ENCODE measurements at places on chromosomes 5 and 9.

DNA sequence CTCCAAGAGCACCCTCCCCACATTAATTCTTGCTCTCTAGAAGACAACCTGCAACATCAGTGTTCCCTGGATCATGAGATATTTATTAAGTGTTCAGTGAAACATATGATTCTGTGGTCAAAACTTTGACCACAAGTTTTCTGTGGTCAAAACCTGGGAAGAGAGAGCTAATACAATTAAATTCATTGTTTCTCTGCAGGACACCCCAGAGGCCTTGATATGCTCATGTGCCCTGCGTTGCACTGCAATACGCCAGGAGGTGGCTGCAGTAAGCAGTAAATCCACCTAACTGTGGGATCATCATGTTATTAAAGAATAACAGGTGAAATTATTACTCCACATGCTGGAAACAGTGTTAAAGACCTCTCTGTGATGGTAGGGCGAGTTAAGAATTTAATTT, 109.3 kb upstream of the SPDL1 start:
- DNase-seq, result no peak

DNA sequence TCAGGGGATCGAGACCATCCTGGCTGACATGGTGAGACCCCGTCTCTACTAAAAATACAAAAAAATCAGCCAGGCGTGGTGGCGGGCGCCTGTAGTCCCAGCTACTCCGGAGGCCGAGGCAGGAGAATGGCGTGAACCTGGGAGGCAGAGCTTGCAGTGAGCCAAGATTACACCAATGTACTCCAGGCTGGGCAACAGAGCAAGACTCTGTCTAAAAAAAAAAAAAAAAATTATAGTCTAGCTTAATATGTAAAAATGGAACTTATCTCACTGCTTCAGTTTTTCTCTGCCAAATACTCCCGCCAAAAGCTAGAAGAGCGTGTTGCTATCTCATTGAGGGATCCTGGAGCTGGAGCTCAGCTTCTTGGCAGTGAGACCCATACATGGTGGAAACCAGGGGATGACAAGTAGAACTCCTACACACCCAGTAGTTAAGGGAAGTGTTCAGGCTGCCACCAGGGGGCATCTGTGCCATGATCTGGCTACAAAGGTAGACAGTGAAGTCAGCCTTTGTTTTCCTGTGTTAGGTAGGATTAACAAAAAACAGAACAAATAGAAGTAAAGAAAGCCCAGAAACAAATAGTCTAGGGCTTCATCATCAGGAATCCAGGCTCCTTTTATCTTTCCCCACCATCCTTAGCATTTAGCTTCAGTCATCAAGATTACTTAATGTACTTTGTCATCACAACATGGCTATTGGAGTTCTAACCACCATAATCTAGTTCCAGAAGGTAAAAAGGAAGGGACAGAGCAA, 33.6 kb upstream of the GLIPR2 start:
- DNase-seq, result peak; percentile 72

DNA sequence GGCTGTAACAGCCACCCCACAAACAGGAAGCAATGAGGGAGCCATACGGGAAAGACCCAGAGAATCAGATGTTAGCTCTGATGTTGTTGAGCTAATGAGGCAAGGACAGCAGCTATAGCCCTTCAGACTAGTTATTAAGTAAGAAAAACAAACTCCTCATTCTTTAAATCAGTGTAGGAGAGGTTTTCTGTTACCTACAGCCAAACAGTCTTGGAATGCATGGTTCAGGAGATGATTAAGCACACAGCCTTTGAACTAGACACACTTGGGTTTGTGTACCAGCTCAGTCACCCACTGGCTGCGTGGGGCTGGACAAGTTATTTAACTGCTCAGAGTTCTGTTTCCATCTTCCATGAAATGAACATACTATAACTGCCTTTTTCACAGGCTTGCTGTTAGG, 68.1 kb downstream of the SPOCK1 start:
- no peak for DNase-seq

DNA sequence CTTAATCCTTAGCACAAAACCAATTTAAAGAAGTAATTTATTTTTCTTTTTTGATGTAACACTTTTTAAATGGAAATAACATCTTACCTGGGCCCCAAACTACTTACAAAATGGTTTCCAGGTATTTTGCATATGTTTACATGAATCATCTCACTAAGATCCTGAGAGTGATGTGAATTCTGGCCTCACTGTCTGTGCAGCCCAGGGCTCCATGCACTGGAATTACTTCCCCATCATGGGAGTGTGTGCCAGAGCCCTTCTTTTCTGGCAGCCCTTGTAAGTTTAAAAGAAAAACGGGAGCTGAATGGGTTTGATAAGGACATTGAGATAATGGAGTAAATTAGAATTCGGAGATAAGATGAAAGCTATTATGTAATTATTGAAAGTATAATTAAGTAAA, 12.2 kb upstream of the F2R start:
- DNase-seq, result no peak

DNA sequence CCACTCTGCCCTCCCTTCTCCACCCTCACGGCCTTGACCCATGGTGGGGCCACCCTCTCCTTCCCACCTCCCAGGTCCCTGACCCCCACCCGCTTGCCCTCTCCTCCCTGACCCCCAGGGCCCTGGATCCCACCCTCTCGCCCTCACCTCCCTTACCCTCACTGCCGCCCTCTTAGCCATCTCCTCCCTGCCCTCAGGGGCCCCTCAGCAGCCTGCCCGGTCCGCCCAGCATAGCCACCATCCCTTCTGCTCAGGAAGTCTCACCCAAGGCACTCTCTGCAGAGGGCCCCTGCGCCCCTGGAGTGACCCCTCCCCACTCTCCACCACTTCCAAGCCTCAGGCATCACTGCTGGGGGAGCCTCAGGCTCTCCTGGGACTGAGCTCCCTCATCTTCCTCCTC, 66.3 kb downstream of the MRPL36 start:
- DNase-seq, result no peak

DNA sequence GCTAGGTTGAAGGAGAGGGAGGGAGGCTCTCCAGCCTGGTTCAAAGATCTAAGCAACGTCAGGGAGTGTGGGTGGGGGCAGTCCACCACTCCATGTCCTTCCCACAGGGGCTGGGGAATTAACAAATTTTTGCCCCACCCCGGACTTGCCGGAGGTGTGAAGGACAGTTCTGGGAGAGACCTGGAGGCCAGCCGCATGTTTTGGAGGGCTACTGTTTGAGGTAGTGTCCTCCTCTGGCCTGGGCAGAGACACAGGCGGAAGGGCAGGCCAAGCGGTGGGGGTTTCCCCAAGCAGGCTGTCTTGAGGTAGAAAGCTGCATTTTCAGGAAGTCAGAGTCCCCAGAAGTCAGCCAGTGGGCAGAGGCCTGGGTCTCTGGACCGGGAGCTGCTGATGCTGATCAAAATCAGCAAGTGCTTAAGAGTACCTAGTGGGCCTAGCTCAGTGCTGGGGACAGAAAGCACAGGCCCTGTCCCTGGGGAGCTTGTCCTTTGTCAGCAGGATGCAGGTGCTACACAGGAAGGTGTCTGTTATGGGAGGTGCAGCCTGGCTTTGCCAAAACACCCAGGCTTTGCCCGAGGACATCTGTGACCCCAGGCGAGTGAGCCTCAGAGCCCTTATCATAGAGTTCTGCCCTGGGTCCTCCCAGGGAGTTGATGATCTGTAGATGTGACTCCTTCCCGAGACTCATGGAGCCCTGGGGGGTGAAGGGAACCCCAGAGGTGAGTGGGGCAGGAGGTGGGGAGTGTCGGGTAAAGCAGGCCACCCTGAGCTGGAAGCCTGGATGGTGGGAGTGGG, 18.5 kb downstream of the JADE2 start:
- DNase-seq, result no peak

GRCh38 chr9:96450613-96451528, 902 bp downstream of the HABP4 start:
- peak; percentile 20 for DNase-seq

DNA sequence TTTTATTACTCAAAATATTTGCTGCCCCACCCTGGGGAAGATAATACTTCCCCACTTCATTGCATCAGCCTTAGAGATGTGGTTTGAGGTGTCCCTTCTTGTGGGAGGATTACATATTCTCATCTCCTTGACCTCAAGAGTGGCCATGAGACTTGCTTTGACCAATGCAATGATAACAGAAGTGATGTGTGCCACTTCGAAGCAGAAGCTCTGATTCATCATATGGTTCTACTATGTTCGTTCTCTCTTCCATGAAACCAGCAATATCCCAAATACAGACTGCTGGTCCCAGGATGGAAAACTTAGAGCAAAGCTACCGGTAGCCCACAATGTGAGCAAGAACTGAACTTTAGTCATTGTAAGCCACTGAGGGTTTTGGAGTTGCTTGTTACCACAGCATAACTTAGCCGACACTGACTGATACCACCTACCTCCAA, 92.0 kb downstream of the THBS4 start:
- no peak for DNase-seq

DNA sequence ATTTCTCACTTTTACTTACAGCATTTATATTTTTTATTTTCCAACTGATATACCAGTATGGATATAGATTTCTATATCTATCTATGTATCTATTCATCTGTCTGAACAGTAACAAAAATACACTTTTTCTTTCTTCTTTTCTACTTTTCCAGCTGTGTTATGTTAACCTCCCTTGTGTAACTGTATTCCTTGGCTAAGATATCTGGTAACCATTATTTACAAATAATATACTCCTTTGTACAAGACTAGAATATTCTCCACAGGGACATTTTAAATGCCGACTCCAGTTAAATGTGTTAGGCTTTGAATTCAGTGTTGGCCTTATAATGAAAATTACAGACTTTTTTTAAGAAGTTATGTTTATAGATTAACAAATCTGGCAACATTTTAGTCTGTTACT, 168.7 kb downstream of the XRCC4 start:
- DNase-seq, result no peak

GRCh38 chr5:168477060-168477459, 9.2 kb upstream of the RARS1 start:
- DNase-seq, result no peak

DNA sequence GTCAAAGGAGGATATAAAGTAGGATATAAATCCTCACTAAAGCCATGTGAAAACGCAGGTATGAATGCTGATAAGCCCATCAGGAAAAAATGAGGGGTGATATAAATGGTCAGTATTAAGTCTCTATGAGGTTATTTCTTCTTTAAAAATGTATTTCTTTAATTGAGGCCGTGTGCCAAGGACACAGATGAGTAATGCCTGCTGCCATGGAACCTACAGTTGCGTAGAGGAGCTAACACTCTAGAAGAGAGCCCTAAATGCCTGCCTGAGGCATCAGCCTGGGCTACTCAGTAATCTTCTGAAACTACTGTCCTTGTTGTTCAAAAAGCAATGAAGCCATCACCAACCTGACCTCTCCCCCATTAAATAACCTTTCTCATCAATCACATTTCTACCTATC, 84.9 kb downstream of the KLHL3 start:
- DNase-seq, result no peak

- DNase-seq, result no peak
Observed at GRCh38 chr9:92275541-92275940, 18.0 kb downstream of the IARS1 start.

GRCh38 chr5:173829826-173830225, 58.3 kb upstream of the CPEB4 start:
- no peak for DNase-seq

- DNase-seq, result no peak
Observed at GRCh38 chr5:146047396-146047795, 58.0 kb downstream of the PLAC8L1 start.

DNA sequence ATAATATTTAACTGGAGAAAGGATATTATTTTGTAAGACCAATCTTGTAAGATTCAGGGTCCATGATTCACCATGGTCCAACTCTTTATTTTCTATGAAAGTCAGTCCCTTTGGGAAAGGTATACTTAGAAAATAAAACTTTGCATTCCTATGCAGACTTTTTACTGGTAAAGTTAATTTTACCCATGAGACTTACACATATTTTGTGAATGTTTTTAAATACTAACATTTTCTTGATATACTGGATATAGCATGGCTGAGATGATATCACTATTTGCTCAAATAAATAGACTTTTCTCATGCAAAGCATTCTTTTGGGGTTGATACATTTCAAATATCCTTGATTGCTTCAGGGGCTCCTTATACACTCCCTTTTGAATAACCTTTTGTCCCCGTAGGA, 512.1 kb downstream of the MAN2A1 start:
- DNase-seq, result no peak

DNA sequence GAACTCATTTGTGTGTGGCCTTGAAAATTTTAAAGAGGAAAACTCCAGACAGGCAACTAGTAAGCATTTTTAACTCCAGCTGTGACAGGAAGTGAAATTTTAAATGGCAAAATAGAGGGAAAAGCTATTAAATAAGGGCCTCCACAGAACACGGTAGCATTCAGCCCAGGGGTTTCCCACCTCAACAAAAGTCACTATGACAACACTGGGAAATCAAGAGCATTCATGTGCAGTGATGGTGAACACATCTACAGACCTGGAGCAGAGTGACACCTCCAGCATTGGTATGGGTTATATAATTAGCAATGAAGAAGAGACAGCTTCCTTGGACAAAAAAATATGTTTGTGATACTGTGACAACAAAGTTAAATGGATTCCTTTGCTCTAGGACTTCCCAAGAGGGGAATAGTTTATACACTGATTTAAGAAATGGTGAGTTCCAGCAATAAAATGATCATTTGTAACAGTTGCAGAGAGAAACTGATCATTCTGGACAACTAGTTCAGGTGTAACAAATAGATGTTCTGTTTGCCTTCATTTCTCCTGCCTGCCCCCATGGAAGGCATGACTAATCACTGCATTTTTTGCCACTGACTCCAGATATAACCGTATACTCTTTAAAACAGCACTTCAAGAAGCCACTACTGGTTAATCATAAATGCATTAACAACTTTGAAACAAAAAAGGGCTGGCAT, 93.3 kb upstream of the SLC44A1 start:
- no peak for DNase-seq

- no peak for DNase-seq
Observed at GRCh38 chr9:69649566-69650250, 22.5 kb downstream of the APBA1 start.

GRCh38 chr5:136205941-136206340, 13.0 kb upstream of the SMIM32 start:
- no peak for DNase-seq

DNA sequence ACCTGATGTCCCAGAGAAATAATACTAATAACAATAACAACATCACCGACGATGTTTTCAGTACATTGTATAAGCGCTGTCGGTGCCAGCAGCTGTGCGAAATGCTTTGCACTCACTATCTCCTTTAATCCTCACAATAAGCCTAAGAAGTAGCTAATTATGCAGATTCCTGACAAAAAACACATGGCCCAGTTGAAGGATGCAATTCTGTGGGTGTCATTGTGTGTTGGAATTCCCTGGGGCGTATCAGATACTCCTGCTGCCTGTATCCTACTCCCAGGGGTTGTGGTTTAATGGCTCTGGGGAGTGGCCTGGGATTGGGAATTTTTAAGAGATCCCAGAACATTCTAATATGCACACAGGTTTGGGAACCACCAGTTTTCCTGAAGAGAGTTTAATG, 154.0 kb downstream of the RGS3 start:
- DNase-seq, result no peak
